ENCODE measurements at places on chromosomes 12 and 14.
A peak's percentile ranks its signal among the peaks of the same experiment; 100 is the strongest.

GRCh38 chr12:131637986-131638385 lies 72.9 kb upstream of the SFSWAP start:
- no peaks in the 10 kb centered on the region for H3K4me1 ChIP-seq
- no peak overlapping the region for H3K4me3 ChIP-seq
- H3K36me3 ChIP-seq = no peaks in the 10 kb centered on the region
- no peak for DNase-seq
- H3K27me3 ChIP-seq = no peaks in the 10 kb centered on the region

DNA sequence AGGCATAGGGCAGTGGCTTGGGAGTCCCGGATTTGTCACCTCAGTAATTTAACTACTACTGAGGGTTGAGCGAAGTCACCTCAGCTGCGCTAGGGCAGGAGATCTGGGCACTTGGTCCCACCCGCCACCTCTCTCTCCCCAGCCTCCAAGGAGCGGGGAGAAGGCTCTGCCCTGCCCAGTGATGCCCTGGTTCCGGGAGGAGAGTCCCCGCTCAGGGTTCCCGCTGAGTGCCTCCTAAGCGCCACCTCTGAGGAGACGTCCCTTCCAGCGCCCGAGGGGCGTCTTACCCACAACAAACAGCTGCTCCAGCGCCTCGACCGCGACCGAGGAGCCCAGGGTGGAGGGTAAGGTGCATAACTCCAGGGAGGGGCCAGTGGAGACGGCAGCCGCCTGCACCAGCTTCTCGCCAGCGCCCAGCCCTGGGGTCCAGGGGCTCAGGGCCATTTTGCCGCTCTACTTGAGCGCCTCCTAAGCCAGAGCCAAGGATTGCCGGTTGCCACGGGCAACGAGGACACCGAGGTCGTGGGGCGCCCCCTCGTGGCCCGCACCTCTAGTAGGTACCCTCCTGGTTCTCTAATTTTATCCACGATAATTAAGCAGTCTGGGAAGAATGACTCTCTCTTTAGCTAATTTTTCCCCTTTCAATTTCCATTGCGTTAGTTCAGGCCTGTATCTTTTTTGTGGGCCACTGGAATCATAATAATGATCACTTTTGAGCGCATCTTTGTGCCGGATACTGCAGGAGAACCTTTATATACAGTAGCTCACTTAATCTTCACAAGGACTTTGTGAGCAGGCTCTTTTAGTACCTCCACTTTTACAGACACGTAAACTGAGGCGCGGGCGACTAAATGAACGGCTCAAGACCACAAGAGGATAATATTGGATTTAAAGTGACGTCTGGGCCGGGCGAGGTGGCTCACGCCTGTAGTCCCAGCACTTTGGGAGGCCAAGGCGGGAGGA lies at the start of gene CCDC175:
Gene CCDC175, minus strand, starts transcription at position 481 of the 963 bp plus-strand sequence. Its CDS starts 37 bp downstream, at position 444.
- no peaks in the 10 kb centered on the region for H3K36me3 ChIP-seq
- DNase-seq = peak; percentile 41
- H3K27me3 ChIP-seq = no peaks in the 10 kb centered on the region
- H3K4me1 ChIP-seq = no peaks in the 10 kb centered on the region
- no peak within 1 kb of the TSS for H3K27ac ChIP-seq

DNA sequence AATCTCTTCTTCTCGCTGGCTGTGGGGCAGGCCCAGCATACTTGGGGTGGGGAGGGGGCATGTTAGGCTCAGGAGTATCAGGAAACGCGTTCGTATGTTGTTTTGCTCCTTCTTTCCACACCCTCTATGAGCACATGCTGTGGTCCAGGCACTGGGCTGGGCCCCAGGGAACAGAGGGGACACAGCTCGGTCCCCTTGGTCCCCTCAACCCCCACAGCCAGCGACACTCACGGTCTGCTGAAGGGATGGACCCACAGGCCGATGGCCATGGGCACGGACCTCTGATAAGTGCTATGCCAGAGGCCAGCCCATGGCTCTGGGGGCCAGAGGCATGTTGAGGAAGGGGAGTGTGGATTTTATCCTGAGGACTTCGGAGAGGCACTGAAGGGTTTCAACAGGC lies 6.2 kb downstream of the IFI27 start:
- H3K27me3 ChIP-seq = no peaks in the 10 kb centered on the region
- no peak overlapping the region for H3K4me3 ChIP-seq
- no peak for DNase-seq
- no peaks in the 10 kb centered on the region for H3K36me3 ChIP-seq

- H3K27ac ChIP-seq = no peak overlapping the region
- no peaks in the 10 kb centered on the region for H3K4me1 ChIP-seq
- no peaks in the 10 kb centered on the region for H3K27me3 ChIP-seq
- H3K4me3 ChIP-seq = no peak overlapping the region
Observed at GRCh38 chr14:59331217-59331616, 134.0 kb downstream of the GPR135 start.

GRCh38 chr14:94397289-94398181 lies 9.1 kb upstream of the SERPINA1 start:
- H3K4me1 ChIP-seq = no peaks in the 10 kb centered on the region
- H3K4me3 ChIP-seq = no peak overlapping the region
- no peaks in the 10 kb centered on the region for H3K36me3 ChIP-seq
- H3K27me3 ChIP-seq = no peaks in the 10 kb centered on the region
- DNase-seq = no peak

DNA sequence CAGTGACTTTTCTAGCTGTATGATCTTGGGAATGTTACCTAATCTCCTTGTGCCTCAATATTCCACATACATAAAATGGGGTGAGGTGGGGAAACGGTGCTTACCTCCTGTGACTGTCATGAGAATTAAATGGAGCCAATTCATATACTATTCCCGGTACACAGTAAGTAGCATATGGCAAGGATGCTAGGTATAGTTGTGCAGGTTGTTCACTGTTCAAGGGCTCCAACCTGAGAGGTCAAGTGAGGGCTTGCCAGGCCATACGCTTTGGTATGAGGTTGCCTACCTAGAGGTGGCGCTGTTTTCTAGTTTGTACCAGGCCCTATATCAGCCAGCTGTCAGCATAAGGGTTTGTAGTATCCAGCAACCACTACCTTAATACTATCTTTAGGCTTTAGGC lies 3.6 kb upstream of the BATF start:
- no peak overlapping the region for H3K27ac ChIP-seq
- H3K27me3 ChIP-seq = no peaks in the 10 kb centered on the region
- H3K4me1 ChIP-seq = no peaks in the 10 kb centered on the region
- DNase-seq = no peak
- no peak overlapping the region for H3K4me3 ChIP-seq
- no peaks in the 10 kb centered on the region for H3K36me3 ChIP-seq

GRCh38 chr14:92400579-92401444 lies 77.8 kb downstream of the SLC24A4 start:
- no peak overlapping the region for H3K4me3 ChIP-seq
- H3K27ac ChIP-seq = no peak overlapping the region
- no peak for DNase-seq
- no peaks in the 10 kb centered on the region for H3K27me3 ChIP-seq
- no peaks in the 10 kb centered on the region for H3K36me3 ChIP-seq
- H3K4me1 ChIP-seq = no peaks in the 10 kb centered on the region

DNA sequence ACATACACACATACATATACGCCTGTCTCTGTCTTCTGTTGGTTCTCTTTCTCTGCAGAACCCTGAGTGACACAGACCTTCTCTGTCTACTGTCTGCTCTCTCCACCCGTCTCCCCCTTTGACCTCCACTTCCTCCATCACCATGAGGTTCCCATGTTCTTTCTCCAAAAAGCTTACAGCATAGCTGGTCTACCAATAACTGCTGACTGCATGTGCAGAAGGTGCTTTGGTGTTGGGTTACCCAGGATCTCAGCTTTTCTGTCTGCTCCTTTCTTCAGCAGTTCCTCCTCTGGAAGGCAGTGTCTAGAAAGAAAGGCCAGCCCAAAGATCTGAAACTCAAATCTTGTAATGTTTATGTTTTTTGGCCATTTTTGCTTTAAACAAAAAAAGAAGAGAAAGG lies 125.6 kb downstream of the SMOC1 start:
- no peak overlapping the region for H3K4me3 ChIP-seq
- no peak overlapping the region for H3K27ac ChIP-seq
- no peaks in the 10 kb centered on the region for H3K27me3 ChIP-seq
- H3K4me1 ChIP-seq = no peaks in the 10 kb centered on the region
- H3K36me3 ChIP-seq = no peaks in the 10 kb centered on the region

- H3K4me3 ChIP-seq = no peak overlapping the region
- no peaks in the 10 kb centered on the region for H3K36me3 ChIP-seq
- no peak for DNase-seq
- no peaks in the 10 kb centered on the region for H3K27me3 ChIP-seq
Observed at GRCh38 chr12:95518944-95519343, 32.3 kb downstream of the USP44 start.

GRCh38 chr14:80538633-80539375 lies 327.5 kb upstream of the DIO2 start:
- no peaks in the 10 kb centered on the region for H3K36me3 ChIP-seq
- no peak for DNase-seq
- H3K27me3 ChIP-seq = no peaks in the 10 kb centered on the region
- no peak overlapping the region for H3K27ac ChIP-seq

- H3K4me1 ChIP-seq = no peaks in the 10 kb centered on the region
- DNase-seq = no peak
- H3K4me3 ChIP-seq = no peak overlapping the region
- no peak overlapping the region for H3K27ac ChIP-seq
- no peaks in the 10 kb centered on the region for H3K36me3 ChIP-seq
Observed at GRCh38 chr14:100067481-100067880, 2.3 kb downstream of the EVL start.

DNA sequence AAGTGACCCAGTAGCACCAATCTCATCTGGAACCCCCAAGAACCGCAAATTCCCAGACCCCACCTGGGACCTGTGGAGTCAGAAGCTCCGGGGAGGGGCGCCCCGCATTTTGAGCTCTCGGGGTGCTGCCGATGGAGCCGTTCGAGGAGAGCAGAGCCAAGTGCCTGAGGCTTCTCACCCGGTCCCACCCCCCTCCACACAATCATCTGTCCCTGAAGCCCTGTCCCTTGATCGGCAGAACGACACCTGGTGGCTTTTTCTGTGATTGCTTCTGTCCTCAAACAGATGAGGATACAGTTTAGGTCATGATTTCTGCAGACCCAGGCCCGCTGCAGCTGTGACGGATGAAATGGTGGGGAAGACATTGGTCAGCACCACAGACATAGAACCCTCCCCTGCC lies 74.7 kb downstream of the NOC4L start:
- H3K27ac ChIP-seq = no peak overlapping the region
- no peaks in the 10 kb centered on the region for H3K4me1 ChIP-seq
- no peak overlapping the region for H3K4me3 ChIP-seq
- DNase-seq = no peak
- H3K27me3 ChIP-seq = no peaks in the 10 kb centered on the region

- H3K36me3 ChIP-seq = no peaks in the 10 kb centered on the region
- no peak overlapping the region for H3K27ac ChIP-seq
- H3K4me3 ChIP-seq = no peak overlapping the region
- no peaks in the 10 kb centered on the region for H3K4me1 ChIP-seq
Observed at GRCh38 chr14:39228509-39229221, 5.0 kb upstream of the MIA2 start.

DNA sequence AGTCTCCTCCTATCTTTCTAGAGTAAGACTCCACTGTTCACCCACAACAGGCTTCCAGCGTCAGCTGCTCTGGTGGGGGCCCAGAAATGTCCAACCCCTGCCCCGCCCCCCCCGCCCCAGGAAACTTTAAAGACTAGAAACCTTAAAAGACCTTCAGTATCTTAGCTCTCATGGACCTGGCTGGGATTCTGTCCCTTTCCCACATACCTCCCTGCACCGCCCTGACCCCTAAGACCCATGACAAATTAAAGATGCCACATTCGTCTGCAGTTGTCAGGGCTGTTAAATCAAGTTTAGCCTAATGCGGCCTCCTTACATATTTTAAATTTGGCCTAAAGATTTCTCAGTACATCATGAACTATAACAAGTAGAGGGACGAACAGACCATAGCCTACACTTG lies 10.0 kb upstream of the SERPINA10 start:
- H3K4me1 ChIP-seq = no peaks in the 10 kb centered on the region
- DNase-seq = no peak
- H3K36me3 ChIP-seq = no peaks in the 10 kb centered on the region
- no peaks in the 10 kb centered on the region for H3K27me3 ChIP-seq
- no peak overlapping the region for H3K4me3 ChIP-seq

DNA sequence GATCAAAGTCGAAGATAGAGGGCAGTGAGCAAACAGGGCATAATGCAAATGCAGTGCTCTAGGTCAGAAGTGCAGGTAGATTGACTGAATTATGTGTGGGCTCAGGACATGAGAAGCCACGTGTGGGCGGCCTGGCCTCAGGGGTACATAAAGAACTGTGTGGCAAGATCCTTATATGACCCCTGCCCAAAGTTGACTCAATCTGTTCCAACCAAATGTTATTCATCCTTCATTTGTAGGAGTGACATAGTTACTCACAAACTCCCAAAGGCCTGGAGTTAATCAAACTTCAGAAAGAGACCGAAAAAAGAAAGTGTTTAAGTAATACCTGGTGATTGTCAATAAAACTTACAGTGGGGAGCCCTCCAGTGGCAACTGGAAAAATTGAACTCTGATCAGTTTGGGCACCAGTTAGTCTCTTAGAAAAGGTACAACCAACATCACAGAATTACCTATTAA lies 150.4 kb upstream of the FAR2 start:
- no peaks in the 10 kb centered on the region for H3K27me3 ChIP-seq
- no peaks in the 10 kb centered on the region for H3K4me1 ChIP-seq
- H3K36me3 ChIP-seq = no peaks in the 10 kb centered on the region
- H3K4me3 ChIP-seq = no peak overlapping the region
- H3K27ac ChIP-seq = peak overlapping the region; percentile 7

- H3K36me3 ChIP-seq = no peaks in the 10 kb centered on the region
- no peak overlapping the region for H3K4me3 ChIP-seq
- no peak overlapping the region for H3K27ac ChIP-seq
- no peak for DNase-seq
Observed at GRCh38 chr12:68482660-68483059, 128.0 kb upstream of the RAP1B start.

DNA sequence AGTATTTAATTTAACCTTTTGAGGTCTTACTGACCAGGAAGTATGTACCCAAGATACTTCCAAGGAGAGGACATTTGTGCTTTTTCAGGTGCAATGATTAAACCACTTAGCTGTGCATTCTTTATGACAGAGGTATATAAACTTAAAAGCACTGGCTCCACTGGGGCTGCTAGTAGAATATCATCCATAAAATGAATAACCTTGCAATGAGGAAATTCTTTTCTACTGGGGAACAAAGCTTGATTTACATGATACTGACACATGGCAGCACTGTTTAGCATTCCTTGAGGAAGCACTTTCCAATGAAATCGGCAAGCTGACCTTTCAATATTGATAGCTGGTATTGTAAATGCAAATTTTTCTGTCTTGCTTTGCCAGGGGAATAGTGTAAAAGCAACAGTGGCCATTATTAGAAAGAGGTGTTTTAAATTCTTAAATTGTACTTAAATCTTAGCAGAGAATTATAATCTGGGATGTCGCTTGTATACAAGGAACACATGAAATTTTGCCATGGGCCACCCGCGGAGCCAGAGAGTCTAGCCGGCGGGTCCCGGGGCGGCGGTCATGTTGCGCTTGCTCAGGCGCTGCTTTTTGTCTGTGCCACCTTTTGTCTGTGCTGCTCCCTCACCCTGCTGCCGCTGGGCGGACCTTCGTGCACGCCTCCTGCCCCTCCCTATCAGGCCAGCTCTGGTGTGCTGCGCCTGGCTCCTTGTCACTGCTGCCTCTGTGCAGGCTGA lies 20.9 kb upstream of the BLTP3B start:
- peak; percentile 38 for DNase-seq
- H3K4me1 ChIP-seq = no peaks in the 10 kb centered on the region
- no peak overlapping the region for H3K27ac ChIP-seq
- H3K27me3 ChIP-seq = no peaks in the 10 kb centered on the region
- H3K4me3 ChIP-seq = no peak overlapping the region

GRCh38 chr12:74043343-74043742 lies 494.3 kb upstream of the ATXN7L3B start:
- DNase-seq = no peak
- no peaks in the 10 kb centered on the region for H3K27me3 ChIP-seq
- H3K36me3 ChIP-seq = no peaks in the 10 kb centered on the region
